ENCODE measurements at places on chromosomes 7 and 10. TPM values are rescaled to one million over a fixed set of nuclear protein-coding genes. Genes with fewer than 3 reads are reported as not detected.

PAPOLB gene
- total RNA-seq: 0.13 TPM

NRG3 gene
- 1.6 TPM for total RNA-seq

GRCh38 chr7:317643-318405 lies 27.9 kb downstream of the FOXL3 start:
- H3K27me3 ChIP-seq: no peaks in the 10 kb centered on the region
- no peak overlapping the region for H3K27ac ChIP-seq
- no peak overlapping the region for H3K4me3 ChIP-seq
- H3K4me1 ChIP-seq: no peaks in the 10 kb centered on the region

DNA sequence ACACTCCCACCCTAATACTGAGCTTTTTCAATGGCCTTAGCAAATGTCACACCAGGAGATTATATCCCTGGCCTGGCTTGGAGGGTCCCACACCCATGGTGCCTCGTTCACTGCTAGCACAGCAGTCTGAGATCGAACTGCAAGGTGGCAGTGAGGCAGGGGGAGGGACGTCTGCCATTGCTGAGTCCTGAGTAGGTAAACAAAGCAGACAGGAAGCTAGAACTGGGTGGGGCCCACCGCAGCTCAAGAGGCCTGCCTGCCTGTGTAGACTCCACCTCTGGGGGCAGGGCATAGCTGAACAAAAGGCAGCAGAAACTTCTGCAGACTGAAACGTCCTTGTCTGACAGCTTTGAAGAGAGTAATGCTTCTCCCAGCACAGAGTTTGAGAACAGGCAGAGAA lies 338.9 kb upstream of the MBL2 start:
- H3K27me3 ChIP-seq: no peaks in the 10 kb centered on the region
- DNase-seq: no peak
- peaks cover 7% of the 10 kb centered on the region for H3K36me3 ChIP-seq
- no peak overlapping the region for H3K4me3 ChIP-seq

- no peaks in the 10 kb centered on the region for H3K4me1 ChIP-seq
- H3K27ac ChIP-seq: no peak overlapping the region
- no peaks in the 10 kb centered on the region for H3K36me3 ChIP-seq
- no peak for DNase-seq
- H3K27me3 ChIP-seq: no peaks in the 10 kb centered on the region
- no peak overlapping the region for H3K4me3 ChIP-seq
Observed at GRCh38 chr10:4546931-4547330, 279.1 kb upstream of the AKR1E2 start.

HOXA10 gene
- not detected for total RNA-seq

- peaks cover 14% of the 10 kb centered on the region for H3K4me1 ChIP-seq
- no peak overlapping the region for H3K4me3 ChIP-seq
- H3K36me3 ChIP-seq: no peaks in the 10 kb centered on the region
- no peak overlapping the region for H3K27ac ChIP-seq
Observed at GRCh38 chr7:28520074-28521015, 108.0 kb downstream of the CREB5 start.

DNA sequence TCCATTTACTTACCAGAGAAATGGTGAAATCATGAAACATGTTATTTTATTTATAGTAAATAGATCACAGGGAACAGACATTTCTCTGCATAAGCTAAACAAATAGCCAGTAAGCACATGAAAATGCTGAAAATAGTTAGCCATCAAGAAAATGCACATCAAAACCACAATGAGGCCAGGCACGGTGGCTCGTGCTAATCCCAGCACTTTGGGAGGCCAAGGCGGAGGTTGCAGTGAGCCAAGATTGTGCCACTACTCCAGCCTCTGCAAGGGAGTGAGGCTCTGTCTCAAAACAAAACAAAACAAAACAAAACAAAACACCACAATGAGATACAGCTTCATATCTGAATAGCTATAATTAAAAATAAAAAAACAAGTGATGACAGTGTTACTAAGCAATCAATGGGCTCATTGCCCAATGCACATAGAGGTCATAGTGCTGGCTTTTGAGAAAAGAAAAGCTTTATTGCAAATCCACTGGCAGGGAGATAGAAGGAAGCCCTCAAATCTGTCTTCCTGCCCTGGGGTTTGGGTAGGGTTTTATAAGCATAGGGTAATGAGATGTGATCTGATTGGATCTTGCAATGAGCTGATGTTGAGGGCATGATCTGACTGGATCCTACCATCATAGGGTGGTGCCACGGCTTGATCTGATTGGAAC lies 16.2 kb downstream of the CSTF2T start:
- no peaks in the 10 kb centered on the region for H3K27me3 ChIP-seq
- DNase-seq: no peak

GRCh38 chr10:93680412-93681047 lies 21.9 kb downstream of the FRA10AC1 start:
- no peak for DNase-seq
- H3K4me1 ChIP-seq: no peaks in the 10 kb centered on the region
- H3K36me3 ChIP-seq: no peaks in the 10 kb centered on the region
- no peak overlapping the region for H3K4me3 ChIP-seq
- H3K27ac ChIP-seq: no peak overlapping the region

DNA sequence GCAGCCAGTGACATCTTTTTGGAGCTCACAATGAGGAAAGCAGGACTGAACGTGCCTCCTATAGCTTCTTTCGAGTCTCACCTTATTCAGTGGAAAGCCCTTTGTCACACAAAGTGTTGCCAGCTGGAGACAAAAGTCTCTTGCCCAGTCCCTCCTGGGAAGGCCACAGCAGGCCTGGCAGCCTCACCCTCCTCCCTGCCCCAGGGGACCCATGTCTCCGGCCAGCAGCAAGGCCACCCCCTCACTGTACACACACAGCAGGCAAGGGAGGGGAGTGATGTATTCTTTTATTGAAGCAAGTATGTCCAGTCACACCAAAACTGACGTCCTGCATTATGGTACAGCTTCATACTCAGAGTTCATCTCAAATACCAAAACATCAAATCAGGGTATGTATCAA lies 56.0 kb downstream of the CSGALNACT2 start:
- no peak overlapping the region for H3K4me3 ChIP-seq
- peaks cover 23% of the 10 kb centered on the region for H3K36me3 ChIP-seq
- no peaks in the 10 kb centered on the region for H3K27me3 ChIP-seq
- H3K4me1 ChIP-seq: no peaks in the 10 kb centered on the region
- H3K27ac ChIP-seq: no peak overlapping the region
- no peak for DNase-seq

SEMA3A gene
- total RNA-seq: 60.0 TPM

DNA sequence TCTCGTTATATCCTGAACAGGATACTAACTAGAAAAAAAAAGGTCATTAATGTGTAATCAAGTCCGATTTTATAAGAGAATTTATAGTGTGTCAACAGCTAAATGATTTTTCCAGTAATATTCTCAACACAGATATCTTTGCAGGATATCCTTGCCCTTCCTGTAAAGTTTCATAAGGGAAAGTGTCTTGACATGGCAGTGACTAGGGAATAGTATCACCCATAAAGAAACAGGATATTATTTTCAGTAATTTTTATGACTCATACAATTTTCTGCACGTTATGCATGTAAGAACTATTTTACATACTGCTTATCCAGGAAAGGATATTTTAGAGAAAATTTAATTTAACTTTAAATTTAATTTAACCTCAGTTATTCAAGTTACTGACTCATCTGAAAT lies 19.5 kb upstream of the PNLIP start:
- DNase-seq: no peak
- peaks cover 4% of the 10 kb centered on the region for H3K36me3 ChIP-seq
- H3K27ac ChIP-seq: no peak overlapping the region
- no peaks in the 10 kb centered on the region for H3K4me1 ChIP-seq

DNA sequence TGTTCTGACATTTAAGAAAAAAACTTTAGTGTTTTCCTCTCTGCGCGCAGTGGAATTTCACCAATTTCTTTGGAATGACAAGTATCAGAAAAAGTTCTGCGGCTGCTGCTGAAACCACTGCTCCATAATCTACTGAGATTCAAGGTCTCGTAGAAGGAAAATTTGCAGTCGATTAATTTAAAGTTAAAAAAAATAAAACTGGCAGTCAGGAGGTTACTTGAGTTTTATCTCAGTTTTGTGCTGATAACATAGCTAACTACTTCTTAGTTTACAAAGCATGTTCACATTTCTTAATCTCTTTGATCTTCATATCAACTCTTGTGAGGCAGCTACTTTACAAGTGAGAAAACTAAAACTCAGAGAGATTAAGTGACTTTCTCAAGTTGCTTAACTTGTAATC lies 18.2 kb upstream of the CALD1 start:
- no peak for DNase-seq
- no peaks in the 10 kb centered on the region for H3K36me3 ChIP-seq
- no peaks in the 10 kb centered on the region for H3K4me1 ChIP-seq
- H3K27me3 ChIP-seq: no peaks in the 10 kb centered on the region
- H3K27ac ChIP-seq: no peak overlapping the region

- H3K36me3 ChIP-seq: 0 out of 3 replicates have a peak, but pooled peaks cover 3% of the 10 kb centered on the region
- H3K27me3 ChIP-seq: no peaks in the 10 kb centered on the region
Observed at GRCh38 chr7:50530766-50531165, 34.4 kb downstream of the DDC start.

GRCh38 chr10:23968301-23968700 lies 240.6 kb upstream of the KIAA1217 start:
- no peaks in the 10 kb centered on the region for H3K27me3 ChIP-seq
- no peaks in the 10 kb centered on the region for H3K36me3 ChIP-seq
- no peaks in the 10 kb centered on the region for H3K4me1 ChIP-seq
- no peak overlapping the region for H3K27ac ChIP-seq

DNA sequence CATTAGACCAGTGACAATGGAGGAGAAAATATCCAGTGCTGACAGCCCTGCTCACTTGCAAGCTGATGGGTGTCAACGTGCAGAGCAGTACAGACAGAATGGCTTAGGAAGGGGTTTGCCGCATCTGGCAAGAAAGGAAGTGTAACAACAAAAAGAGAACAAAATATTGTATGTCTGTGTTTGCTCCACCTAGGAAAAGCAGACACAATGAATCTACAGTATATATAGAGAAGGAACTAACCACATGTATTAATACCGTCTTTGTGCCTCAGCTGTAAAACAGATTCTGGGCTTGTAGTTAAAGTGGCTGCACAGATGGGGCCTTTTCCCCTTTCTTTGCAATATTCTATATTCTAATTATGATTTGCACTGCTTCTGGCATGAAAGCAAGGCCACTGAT lies 281.1 kb upstream of the MEOX2 start:
- no peak overlapping the region for H3K27ac ChIP-seq
- no peak for DNase-seq
- no peaks in the 10 kb centered on the region for H3K4me1 ChIP-seq

CYP26A1 gene
- total RNA-seq: 70.4 TPM

IFIT1B gene
- total RNA-seq: not detected

Data from H9 (cell line).